PC-3 (cell line): ENCODE measurements at places on chromosomes 4 and X. TPM values are rescaled to one million over a fixed set of nuclear protein-coding genes. Genes with fewer than 3 reads are reported as not detected.

DNA sequence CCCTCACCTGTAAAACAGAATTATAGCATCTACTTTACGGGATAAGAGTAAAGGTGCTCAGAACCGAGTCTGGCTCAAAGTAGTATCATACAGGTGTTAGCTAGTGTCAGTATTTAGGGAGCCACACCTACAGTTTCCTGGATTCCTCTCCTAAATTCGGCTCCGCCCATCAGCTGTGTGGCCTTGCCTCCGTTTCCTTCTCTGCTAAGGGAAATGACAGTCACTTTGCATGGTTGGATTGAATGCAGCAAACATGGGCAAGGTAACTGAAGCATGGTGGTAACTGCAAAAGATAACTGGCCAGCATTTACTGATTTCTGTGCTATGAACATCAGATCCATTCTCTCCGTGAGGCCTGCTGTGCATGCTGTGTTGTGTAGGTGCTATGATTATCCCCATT, 2.8 kb downstream of the PPP1R3F start:
- H3K36me3 ChIP-seq = no peaks in the 10 kb centered on the region
- H3K4me3 ChIP-seq = no peak overlapping the region
- DNase-seq = no peak
- no peak overlapping the region for H3K27ac ChIP-seq

GRCh38 chr4:60682901-60683300, 517.2 kb upstream of the ADGRL3 start:
- H3K36me3 ChIP-seq = no peaks in the 10 kb centered on the region
- peak; percentile 65 for DNase-seq
- H3K4me3 ChIP-seq = no peak overlapping the region
- H3K27me3 ChIP-seq = no peaks in the 10 kb centered on the region
- peak overlapping the region; percentile 89 for H3K27ac ChIP-seq
- peaks cover 24% of the 10 kb centered on the region for H3K4me1 ChIP-seq

The NKX6-1 gene
- 0.52 and 0.62 TPM in 2 replicates for total RNA-seq

DNA sequence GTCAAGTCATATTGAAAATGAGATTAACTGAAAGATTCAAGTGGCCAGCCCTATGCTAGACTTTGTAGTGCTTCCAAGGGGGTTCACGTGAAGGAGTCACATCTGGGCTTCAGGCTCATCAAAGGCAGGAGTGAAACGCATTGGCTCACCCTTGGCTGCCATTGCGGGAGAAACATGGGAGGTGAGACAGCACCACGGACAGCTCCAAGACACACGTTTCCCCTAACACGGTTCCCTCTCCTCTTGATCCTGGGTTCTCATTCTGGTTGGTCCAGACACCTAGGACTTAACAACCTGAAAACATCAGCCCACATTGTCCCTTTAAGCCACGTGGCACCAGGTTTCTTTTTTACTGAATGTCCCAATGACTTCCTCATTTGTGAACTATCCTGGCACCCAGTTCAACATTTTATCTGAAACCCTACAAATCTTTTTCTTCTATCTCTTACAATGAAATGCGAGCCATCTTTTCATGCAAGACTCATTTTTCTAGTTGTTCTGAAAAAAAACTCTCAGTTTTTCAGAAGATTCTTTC, 279.0 kb upstream of the VCX3A start:
- H3K4me1 ChIP-seq = no peaks in the 10 kb centered on the region
- no peak overlapping the region for H3K27ac ChIP-seq

DNA sequence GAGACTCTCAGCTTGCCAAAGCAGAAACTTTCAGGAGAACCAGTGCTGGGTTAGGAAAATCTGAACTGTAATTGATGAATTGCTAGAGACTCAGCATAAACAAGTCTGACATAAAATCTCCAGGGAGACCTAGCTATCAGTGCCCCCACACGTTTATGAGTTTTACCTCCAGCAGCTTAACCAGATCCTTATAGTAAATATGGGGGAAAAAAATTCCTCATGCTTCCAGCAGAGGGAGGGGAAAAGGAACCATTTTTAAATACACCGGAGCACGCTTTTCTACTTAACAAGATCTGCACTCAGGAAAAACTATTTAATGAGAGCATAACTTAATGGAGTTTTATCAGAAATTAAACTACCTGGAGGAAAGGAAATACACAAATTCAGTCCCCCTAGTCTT, 1040.7 kb upstream of the INTU start:
- H3K4me3 ChIP-seq = no peak overlapping the region
- no peaks in the 10 kb centered on the region for H3K4me1 ChIP-seq
- DNase-seq = no peak
- H3K27ac ChIP-seq = no peak overlapping the region

The CLDN34 gene
- total RNA-seq = 0.66 TPM in 1 of 2 replicates, not detected in the other

The CXCR3 gene
- total RNA-seq = not detected in 2 replicates

- H3K27ac ChIP-seq = peak overlapping the region; percentile 29; the same call in 1 of the 2 replicates
- peaks cover 21% of the 10 kb centered on the region for H3K4me1 ChIP-seq
- no peaks in the 10 kb centered on the region for H3K27me3 ChIP-seq
- H3K36me3 ChIP-seq = no peaks in the 10 kb centered on the region
Observed at GRCh38 chrX:10016519-10017132, 49.5 kb downstream of the CLDN34 start.

The CENPVL2 gene
- total RNA-seq = not detected in 2 replicates

- no peak for DNase-seq
- H3K4me3 ChIP-seq = no peak overlapping the region
- no peak overlapping the region for H3K27ac ChIP-seq
- H3K27me3 ChIP-seq = no peaks in the 10 kb centered on the region
Observed at GRCh38 chrX:43218198-43218597, 437.9 kb upstream of the MAOA start.

DNA sequence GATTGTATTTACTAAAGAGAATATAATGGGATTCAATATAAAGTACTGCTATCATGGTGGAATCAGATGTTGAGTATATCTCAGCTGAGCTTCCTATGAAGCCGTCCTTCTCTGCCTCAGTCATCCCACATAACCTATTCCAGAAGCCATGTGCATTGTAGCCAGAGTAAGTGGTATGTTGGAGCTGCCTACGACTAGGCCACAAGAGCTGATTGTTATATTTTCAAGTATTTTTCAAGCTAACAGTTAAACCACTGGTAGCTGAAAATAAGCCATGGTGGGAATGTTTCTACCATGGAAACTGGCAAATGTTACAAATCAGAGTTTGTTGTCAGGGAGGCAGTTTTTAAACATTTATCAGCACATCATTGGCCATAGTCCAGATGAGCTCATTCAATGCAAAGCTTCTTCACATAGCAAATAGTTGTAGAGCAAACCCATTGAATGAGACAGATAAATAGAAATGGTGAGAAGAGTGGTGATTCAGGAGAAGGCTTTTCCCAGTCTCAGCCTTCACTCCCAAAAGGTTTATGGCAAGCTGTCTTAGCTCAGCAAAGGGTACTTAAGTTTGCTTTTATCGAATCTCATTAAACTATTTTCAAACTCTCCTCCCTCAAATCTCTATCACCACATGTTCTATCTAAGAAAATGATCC, 436.4 kb downstream of the PCDH19 start:
- no peaks in the 10 kb centered on the region for H3K27me3 ChIP-seq
- no peaks in the 10 kb centered on the region for H3K36me3 ChIP-seq
- H3K4me3 ChIP-seq = no peak overlapping the region
- H3K27ac ChIP-seq = no peak overlapping the region

- H3K36me3 ChIP-seq = no peaks in the 10 kb centered on the region
- no peak for DNase-seq
- H3K27me3 ChIP-seq = peaks cover 50% of the 10 kb centered on the region
Observed at GRCh38 chr4:142923619-142924018, 77.5 kb upstream of the INPP4B start.

GRCh38 chrX:37371578-37371991, 22.4 kb downstream of the PRRG1 start:
- DNase-seq = no peak
- no peaks in the 10 kb centered on the region for H3K27me3 ChIP-seq
- H3K36me3 ChIP-seq = no peaks in the 10 kb centered on the region; the same call in 1 of the 2 replicates

The MPP1 gene
- 18.3 and 18.8 TPM in 2 replicates for total RNA-seq

- H3K27me3 ChIP-seq = no peaks in the 10 kb centered on the region
- DNase-seq = no peak
- H3K4me3 ChIP-seq = no peak overlapping the region
- peaks cover 31% of the 10 kb centered on the region for H3K4me1 ChIP-seq
- no peaks in the 10 kb centered on the region for H3K36me3 ChIP-seq
- H3K27ac ChIP-seq = no peak overlapping the region
Observed at GRCh38 chr4:40453912-40454311, 118.8 kb downstream of the CHRNA9 start.

The WDR17 gene
- 0.69 and 1.3 TPM in 2 replicates for total RNA-seq

GRCh38 chrX:14670819-14671218, 141.5 kb downstream of the GLRA2 start:
- no peak overlapping the region for H3K4me3 ChIP-seq
- peaks cover 23% of the 10 kb centered on the region for H3K4me1 ChIP-seq
- H3K27ac ChIP-seq = no peak overlapping the region
- H3K27me3 ChIP-seq = no peaks in the 10 kb centered on the region
- no peaks in the 10 kb centered on the region for H3K36me3 ChIP-seq
- DNase-seq = no peak

The MTMR8 gene
- total RNA-seq = 0.46 and 0.87 TPM in 2 replicates

The CHRDL1 gene
- 0.40 and 0.47 TPM in 2 replicates for total RNA-seq

DNA sequence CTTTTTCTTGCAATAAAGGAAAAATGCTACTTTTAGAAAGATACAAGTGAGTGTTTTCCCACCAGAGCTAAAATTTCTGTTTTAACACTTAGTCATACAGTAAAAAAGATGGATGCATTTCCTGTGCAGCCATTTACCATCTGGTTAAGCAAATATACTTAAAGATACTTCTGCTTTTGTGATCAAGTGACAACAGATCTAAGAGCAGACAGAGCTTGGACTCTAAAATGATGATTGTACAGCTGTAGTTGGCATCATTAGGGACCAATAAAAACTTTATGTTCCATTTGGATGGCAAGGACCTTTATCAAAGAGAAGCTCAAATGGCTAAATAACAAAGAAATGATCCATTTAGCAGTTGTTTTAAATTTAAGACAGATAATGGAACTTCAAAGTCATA, 270.8 kb downstream of the FSTL5 start:
- no peak for DNase-seq
- no peaks in the 10 kb centered on the region for H3K36me3 ChIP-seq
- no peak overlapping the region for H3K27ac ChIP-seq
- no peaks in the 10 kb centered on the region for H3K4me1 ChIP-seq
- H3K27me3 ChIP-seq = no peaks in the 10 kb centered on the region

- H3K4me3 ChIP-seq = no peak overlapping the region
- no peaks in the 10 kb centered on the region for H3K4me1 ChIP-seq
Observed at GRCh38 chrX:150119323-150119722, 181.0 kb upstream of the EOLA2 start.

- 0 out of 2 replicates have a peak overlapping the region, but pooled peaks have one; percentile 18 for H3K4me3 ChIP-seq
- peak; percentile 82 for DNase-seq
- H3K27ac ChIP-seq = peak overlapping the region; percentile 56
- H3K27me3 ChIP-seq = no peaks in the 10 kb centered on the region
Observed at GRCh38 chrX:30875957-30876356, 13.1 kb downstream of the TAB3 start.

The XAGE1B gene
- not detected in 2 replicates for total RNA-seq

- H3K4me1 ChIP-seq = no peaks in the 10 kb centered on the region
- H3K4me3 ChIP-seq = no peak overlapping the region
- no peak overlapping the region for H3K27ac ChIP-seq
- no peaks in the 10 kb centered on the region for H3K27me3 ChIP-seq
- no peak for DNase-seq
- H3K36me3 ChIP-seq = no peaks in the 10 kb centered on the region
Observed at GRCh38 chrX:22912616-22913015, 87.1 kb upstream of the DDX53 start.

- H3K27ac ChIP-seq = peak overlapping the region; percentile 79
- H3K27me3 ChIP-seq = no peaks in the 10 kb centered on the region
- DNase-seq = peak; percentile 90
- peaks cover 18% of the 10 kb centered on the region for H3K4me1 ChIP-seq
Observed at GRCh38 chr4:48223633-48224295, 45.9 kb downstream of the TEC start.

GRCh38 chrX:107577933-107578332, 50.4 kb upstream of the PRPS1 start:
- DNase-seq = no peak
- no peak overlapping the region for H3K27ac ChIP-seq
- H3K4me3 ChIP-seq = no peak overlapping the region
- peaks cover 26% of the 10 kb centered on the region for H3K4me1 ChIP-seq
- no peaks in the 10 kb centered on the region for H3K36me3 ChIP-seq
- H3K27me3 ChIP-seq = no peaks in the 10 kb centered on the region

The HAND2 gene
- not detected in 2 replicates for total RNA-seq

The CT45A5 gene
- not detected in 2 replicates for total RNA-seq

DNA sequence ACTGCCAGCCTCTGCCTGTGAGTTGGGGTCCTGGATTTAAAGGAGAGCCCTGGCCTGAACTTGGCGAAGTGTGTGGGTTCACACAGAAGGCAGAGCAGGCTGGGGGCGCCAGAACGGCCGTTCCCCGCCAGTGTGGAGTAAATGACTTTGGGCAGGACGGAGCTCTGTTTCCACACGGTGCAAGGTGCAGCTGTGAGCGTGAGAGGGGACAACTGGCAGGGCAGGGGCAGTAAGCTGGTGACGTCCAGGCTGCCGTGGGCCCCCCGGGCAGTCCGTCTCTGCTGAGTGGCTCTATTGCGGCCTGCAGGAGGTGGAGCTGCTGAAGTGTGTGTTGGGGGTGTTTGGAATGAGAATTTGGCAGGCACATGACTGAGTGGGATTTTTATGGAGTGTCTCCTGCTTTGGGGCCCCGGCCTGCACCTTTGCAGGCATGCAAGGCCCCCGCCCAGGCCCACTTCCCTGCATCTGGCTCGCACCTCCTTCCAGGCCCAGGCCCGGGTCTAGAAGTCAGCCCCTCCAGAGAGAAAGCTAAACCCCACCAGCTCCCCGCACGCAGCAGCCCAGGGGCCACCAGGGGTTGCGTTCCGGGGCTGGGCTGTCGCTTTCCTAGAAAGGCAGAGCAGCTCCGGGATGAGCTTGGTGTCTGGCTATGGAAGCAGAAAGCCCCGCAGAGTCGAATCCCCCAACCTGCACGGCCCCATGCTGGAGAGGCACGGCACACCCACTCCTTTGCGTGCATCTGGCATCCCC, 62.2 kb upstream of the GRPEL1 start:
- no peak for DNase-seq
- no peak overlapping the region for H3K27ac ChIP-seq
- H3K27me3 ChIP-seq = no peaks in the 10 kb centered on the region
- H3K36me3 ChIP-seq = no peaks in the 10 kb centered on the region
